ENCODE measurements at places on chromosomes 2 and 18.
A peak's percentile ranks its signal among the peaks of the same experiment; 100 is the strongest.

GRCh38 chr2:113370478-113371091 is 66.9 kb upstream of the ZNG1B start:
- DNase-seq, result no peak

DNA sequence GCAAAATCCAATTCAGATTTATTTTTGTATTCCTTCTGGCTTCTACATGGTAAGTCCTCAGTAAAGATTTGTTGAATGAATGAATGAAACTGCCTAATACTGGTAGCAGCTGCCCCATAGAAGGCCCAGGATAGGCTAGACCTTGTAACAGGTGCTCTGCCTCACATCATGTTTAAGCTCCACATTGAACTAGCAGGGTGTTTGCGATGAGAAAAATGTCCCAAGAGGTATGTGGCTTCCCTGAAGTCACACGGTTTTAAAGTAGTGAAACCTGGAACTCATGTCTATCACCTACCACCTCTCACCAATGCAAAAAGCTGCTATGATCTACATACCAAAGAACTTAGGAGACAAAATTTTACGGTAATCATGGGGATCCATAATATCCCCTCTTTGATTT is 765 bp upstream of the LHCGR start:
- DNase-seq, result no peak

DNA sequence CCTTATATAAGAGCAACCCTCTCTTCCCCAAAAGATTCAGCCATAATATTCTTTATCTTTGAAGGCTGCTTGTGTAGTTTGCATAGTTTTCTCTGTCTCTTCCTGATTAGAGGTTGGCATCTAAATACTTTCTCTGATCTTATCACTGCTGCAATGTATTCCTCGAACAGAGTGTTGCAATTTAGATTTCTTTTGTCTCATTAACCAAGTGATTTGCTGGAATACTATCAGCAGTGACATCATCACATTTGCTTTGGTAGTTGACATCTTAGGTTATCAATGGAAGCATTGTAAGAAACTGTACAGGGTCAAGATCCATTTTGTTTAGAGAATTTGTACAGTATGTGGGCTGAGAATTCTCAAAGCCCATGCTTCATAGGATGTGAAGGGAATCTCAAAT is 72.0 kb upstream of the NEUROD1 start:
- DNase-seq, result no peak

- DNase-seq, result peak; percentile 17
Observed at GRCh38 chr2:136127356-136127755, 9.4 kb upstream of the CXCR4 start.

DNA sequence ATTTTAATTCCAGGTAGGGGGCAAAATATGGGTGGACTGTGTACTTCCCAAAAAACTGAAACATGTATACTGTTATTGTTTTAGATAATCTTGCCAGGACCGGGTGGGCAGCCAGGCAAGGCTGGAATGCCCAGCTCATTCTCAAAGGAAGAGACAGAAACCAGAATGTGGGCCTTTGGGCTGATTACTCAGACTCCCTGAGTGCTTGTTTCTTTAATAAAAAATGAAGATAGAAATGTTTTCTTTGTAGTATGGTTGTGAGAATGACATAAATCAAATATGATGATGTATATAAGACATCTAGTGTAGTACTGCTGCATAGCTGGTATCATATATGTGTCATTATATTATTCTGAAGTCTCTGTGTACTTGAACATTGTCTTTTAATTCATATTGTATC is 231.6 kb upstream of the NT5C1B start:
- DNase-seq, result no peak

- peak; percentile 90 for DNase-seq
Observed at GRCh38 chr2:19362755-19363473, 4.5 kb upstream of the OSR1 start.

All from COR-L47 (cell line).